SW 1271 (cell line): ENCODE measurements at places on chromosomes 5 and 9.

DNA sequence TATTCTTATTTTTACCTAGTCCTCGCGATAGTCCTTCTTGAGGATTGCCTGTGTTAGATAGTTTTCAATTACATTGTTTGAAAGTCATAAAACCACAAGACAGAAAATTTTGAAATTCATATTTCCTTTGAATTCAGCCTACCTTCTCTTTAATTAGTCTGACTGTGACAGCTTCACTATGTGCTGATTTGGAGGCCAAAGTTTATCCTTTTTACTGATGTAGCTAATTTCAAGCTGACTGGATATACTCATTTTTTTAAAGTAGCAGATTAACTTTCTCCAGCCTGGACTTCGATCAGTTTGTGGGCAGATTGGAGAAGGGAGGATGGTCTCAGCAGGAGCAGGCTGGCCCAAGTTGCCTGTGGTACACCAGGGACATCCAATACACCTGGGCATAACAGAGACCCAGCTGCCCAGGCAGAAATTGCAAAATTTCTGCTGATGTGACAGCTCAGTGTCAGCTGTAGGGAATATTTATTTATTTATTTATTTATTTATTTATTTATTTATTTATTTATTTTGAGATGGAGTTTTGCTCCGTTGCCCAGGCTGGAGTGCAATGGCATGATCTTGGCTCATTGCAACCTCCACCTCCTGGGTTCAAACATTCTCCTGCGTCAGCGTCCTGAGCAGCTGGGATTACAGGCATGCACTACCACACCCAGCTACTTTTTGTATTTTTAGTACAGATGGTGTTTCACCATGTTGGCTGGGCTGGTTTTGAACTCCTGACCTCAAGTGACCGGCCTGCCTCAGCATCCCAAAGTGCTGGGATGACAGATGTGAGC is 24.2 kb downstream of the AGXT2 start:
- no peak for DNase-seq

DNA sequence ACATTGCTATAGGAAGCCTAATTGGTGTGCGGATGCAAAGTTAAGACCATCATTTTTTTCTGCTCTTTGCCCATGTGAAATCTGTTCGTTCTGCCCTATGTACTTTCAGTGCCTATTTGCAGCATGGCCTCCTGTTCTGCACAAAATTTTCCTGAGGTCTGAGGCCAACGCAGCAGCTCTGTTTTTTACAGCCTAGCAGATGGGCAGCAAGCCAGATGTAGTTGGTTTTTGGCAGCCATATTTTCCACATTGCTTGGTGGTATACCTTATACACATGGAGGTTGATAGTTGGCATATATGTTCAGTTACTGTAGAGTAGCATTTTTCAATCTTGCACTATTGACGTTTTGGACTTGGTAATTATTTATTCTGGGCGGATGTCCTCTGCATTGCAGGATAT is 133.5 kb upstream of the MRPS30 start:
- no peak for DNase-seq

- no peak for DNase-seq
Measured at GRCh38 chr9:78207319-78207718, 28.6 kb upstream of the CEP78 start.

DNA sequence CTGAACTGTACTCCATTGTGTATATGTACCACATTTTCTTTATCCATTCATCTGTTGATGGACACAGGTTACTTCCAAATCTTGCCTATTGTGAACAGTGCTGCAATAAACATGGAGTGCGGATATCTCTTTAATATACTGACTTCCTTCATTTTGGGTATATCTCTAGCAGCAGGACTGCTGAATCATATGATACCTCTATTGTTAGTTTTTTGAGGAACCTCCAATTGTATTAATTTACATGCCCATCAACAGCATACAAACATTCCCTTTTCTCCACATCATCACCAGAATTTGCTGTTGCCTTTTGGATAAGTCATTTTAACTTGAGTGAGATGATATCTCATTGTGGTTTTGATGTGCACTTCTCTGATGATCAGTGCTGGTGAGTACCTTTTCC is 81.8 kb upstream of the FAM120A start:
- no peak for DNase-seq
